ENCODE measurements at places on chromosomes 1 and 21.

GRCh38 chr1:68479501-68479900 is 17.4 kb downstream of the DEPDC1 start:
- no peak for DNase-seq

DNA sequence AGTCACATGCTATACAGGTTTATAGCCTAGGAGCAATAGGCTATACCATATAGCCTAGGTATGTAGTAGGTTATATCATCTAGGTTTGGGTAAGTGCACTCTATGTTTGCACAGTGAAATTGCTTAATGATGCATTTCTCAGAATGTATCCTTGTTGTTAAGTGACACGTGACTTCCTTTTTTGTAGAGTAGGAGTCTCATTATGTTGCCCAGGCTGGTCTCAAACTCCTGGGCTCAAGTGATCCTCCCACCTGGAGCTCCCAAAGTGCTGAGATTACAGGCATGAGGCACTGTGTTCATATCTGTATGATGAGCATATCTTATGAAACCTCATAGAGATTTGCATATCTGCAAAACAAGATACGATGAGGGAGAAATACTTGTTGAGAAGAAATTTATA is 13.8 kb upstream of the ABCB10 start:
- DNase-seq: no peak

GRCh38 chr1:159141584-159142390 is 29.6 kb upstream of the CADM3 start:
- DNase-seq: no peak

DNA sequence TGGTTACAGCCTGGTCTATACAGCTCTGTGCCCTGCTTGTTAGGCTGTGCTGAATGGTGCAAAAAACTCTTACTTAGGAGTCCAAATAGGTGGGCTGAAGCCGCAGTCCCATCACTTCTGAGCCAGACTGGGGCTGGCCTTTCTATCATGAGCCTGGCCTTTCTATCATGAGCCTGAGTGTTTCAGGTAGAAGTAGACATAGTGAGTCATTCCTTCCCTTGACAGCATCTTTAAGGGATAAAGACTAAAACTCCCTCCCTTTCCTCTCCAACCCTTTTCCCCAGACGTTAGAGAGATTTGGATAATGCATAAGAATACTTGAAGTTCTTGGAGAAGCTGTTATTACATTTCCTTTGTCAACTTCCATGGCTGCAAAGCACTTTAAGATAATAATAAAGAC is 46.5 kb upstream of the PARP1 start:
- no peak for DNase-seq
